ENCODE measurements at places on chromosomes 7 and 10. TPM values are rescaled to one million over a fixed set of nuclear protein-coding genes. Genes with fewer than 3 reads are reported as not detected.

DNA sequence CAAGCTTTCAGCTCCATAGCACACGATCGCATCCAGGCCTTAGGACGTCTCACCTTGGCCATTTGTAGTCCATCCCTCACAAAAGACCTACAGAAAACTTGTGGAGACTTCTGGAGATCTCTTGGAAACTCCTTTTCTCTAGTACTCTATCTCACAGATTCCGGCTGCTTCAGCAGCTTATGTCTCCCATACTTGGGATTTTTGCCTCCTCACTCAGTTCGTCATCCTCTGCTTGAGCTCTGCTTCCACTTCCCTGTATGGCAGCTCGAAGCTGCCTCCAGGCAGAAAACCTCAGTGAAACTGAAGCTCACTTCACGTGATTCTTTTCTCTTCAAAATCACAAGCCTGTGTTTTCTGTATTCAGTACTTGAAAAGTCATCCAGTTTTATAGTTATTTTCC, 178.7 kb upstream of the GDF10 start:
- no peak for DNase-seq

The COL17A1 gene
- total RNA-seq: 1.9 TPM

DNA sequence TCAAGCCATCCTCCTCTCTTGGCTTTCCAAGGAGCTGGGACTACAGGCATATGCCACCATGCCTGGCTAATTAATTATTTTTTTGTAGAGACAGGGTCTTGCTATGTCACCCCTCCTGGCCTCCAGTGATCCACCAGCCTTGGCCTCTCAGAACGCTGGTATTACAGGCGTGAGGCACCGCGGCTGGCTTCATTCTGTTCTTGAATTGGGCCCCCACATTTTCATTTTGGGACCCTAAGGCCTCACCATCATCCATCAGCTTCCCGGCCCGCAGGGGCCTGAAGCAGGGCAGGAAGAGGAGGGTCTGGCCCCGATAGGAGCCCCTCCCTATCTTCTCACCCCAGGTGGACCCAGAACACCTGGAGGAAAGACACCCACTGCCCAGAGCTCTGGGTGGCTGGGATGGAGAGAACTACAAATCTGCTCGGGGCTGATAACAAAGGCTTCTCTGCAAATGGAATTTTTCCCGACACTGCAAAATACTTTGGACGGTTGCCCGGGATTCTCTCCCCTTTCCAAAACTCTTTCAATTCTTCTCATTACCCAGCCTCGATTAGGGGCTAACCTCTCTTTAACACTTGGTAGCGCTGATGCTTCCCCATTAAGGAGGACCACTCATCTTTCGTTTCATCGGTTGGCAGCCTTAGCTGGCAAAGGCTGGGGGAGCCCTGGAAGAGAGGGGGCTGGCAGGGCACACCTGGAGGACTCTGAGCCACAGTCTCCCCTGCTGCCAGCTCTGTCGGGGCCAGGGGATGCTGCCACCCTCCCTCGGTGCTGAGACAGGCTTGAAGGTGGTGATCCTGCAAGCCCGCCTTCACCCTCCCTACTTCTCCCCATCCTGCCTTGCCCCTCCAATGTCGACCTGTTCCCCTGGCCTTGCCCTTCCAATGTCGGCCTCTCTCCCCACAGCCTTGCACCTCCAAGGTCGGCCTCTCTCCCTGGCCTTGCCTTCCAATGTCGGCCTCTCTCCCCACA, 81.0 kb upstream of the GNA12 start:
- no peak for DNase-seq

DNA sequence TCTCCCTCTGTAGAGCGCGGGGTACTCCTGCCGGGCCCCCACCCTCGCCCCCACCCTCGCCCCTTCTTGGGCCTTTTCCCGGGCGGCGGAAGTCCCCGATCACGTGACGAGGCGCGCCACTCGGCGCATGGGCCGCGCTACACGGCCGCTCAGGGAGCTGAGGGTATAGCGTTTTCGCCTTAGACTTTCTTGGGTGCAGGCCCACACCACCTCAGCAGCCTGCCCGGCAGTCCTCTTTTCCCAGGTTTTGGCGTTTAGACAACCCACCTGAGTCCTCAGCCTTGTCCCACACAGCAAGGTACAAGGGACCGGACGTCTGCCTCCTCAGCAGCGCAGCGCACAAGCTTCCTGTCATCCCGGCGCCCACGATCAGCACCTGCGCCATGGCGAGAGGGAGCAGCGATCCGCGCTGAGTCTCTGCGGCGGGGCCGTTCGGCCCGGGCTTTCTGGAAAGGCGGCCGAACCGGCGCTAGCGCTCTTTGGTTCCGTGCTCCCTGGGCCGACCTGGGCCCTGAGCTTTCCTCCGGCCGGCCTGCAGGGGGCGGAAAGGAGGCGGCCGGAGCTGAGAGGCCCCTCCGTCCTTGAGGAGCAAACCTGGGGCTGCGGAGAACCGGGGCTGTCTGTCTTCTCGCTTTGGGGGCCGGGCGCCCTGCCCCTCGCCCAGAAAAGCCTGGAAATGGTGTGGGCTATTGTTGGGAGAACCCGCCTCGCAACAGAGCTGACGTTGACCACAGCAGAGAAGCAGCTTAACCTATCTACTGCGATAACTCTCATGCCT, at the start of gene RNLS:
TSS of gene RNLS (minus strand) at position 513 of the 778 bp plus-strand sequence.
- DNase-seq: peak; percentile 75

- no peak for DNase-seq
Observed at GRCh38 chr7:96837593-96837992, 127.9 kb upstream of the SEM1 start.

The ZNF804B gene
- not detected for total RNA-seq

GRCh38 chr7:137325927-137326326, 17.6 kb downstream of the PTN start:
- DNase-seq: no peak

The PLXDC2 gene
- 38.7 TPM for total RNA-seq

- no peak for DNase-seq
Observed at GRCh38 chr7:78487464-78487863, 688.9 kb downstream of the PHTF2 start.

DNA sequence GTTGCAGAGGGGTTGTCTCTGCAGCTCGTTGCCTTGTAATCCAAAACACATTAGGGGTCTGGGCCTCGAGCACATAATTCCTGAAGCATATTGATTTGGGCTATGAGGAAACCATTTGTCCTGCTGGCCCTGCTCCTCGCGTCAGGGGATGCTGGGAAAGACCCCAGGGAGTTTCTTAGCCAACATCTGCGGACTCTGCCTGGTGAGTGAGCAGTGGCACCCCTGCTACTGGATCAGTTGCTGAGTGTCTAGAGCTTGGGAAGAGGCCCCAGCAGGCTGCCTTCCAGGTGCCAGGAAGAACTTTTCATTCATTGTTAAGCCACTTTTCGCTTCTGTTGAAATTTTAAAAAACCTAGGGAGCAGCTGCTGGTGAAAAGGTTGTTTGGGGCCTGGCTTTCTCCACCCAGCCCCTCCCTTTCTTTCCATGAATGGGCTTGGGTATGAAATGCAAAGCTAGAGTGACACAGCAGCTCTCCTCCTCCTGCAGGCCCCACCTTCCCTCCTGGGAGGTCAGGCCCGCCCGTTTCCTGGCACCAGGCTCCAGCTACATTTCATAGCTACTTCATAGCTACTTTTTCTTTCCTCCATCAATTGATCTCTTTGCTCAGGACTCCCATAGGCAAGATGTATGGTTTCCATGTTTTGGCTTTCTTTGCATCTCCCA, 26.8 kb downstream of the TACR2 start:
- peak; percentile 88 for DNase-seq

The TRPV5 gene
- not detected for total RNA-seq

- no peak for DNase-seq
Observed at GRCh38 chr10:44466236-44466635, 81.3 kb upstream of the CXCL12 start.

DNA sequence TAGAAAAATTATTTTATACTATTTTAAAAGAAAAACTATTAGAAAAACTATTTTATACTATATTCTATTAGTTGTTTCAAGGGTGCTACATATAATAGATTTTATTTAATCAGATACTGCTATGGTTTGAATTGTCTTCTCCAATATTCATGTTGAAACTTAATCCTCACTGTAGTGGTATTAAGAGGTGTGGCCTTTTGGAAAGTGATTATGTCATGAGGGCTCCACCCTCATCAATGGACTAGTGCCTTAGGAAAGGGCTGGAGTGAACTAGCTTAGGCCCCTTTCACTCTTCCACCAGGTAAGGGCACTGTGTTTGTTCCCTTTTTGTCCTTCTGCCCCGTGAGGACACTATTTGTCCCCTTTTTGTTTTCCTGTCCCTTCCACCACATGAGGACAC, 111.6 kb downstream of the ATE1 start:
- no peak for DNase-seq

DNA sequence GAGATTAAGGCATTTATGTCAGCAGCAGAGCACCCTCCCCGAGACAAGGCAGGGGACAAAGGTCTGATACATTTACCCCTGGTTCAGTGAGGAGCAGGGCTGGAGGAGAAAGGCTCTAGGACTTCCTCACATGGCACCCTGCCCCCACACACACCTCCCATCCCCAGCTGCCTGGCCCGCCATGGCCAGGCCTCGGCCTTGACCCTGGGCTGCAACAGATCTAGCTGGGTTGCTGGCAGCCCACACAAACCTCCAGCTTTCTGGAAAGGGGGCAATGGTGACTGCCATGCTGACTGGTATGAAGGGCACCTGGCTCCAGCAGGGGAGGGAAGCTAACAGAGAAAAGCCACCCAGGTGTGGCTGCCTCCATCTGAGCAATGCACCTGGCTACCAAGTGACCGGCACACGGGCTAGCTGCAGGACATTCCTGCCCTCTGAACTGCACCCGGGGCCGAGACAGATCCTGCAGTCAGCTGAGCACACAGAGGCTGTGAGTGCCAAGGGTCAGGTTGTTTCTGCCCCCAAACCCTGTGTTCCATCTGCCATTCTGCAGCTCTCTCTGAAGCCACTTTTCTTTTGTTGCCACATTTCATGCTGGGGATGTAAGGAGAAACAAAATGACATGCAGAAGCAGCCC, 85.8 kb upstream of the LRRC18 start:
- no peak for DNase-seq

DNA sequence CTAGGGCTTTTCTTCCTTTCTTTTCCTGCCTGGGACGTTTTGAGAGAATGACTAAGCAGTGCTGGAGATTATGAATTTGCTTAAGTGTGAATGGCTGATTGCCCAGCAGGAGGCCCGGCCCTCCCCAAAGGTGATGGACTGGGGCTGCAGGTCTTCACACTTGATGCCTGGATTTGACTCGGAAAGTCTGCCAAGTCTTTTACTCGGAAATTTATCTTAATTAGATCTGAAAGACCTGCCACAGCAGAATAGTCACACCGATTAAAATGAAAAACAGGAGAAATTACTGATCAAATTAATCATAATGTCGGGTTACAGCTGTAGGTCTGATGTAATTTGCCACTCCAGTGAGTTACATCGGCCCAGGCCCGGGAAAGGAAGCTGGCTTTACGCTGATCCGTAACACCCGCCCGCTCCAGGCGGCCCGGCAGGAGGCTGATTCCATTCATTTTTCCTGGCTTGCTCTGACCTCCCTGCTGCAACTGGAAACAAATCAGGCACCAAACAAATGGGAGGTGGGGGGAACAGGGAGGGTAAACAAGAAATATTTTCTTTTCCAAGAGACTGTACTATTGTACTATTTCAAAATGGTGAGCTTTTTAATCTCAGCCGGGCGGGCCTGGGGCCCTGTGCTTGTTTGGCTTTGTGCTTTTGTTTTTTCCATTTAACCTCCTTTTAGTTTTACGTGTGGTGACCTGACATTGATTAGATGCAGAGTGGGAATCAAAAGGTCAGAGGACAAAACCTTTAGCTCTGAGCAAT, 212.4 kb upstream of the YAE1 start:
- peak; percentile 65 for DNase-seq

GRCh38 chr10:76640806-76641205, 996.8 kb downstream of the KCNMA1 start:
- no peak for DNase-seq

- no peak for DNase-seq
Observed at GRCh38 chr7:154649434-154649833, 353.5 kb downstream of the PAXIP1 start.

DNA sequence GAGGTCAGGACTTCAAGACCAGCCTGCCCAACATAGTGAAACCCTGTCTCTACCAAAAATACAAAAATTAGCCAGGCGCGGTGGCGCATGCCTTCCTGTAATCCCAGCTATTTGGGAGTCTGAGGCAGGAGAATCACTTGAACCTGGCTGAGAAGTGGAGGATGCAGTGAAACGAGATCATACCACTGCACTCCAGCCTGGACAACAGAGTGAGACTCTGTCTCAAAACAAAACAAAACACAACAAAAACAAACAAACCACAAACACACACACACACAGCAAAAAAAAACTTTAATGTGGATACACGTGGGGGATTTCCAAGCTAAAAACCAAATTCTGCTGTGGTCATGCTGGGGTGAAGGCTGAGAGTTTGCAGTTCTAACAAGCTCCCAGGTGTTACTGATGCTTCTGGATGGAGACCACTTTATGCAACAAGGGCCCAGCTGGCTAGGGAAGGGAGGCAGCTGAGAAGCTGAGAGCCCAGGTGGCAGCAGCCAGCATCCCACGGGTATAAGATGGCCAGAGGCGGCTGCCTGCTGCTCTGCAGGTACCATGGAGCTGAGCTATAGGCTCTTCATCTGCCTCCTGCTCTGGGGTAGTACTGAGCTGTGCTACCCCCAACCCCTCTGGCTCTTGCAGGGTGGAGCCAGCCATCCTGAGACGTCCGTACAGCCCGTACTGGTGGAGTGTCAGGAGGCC, at the start of gene ZP3:
TSS of gene ZP3 (plus strand) at position 538 of the 699 bp plus-strand sequence. CDS start at position 553, 15 bp downstream.
- DNase-seq: no peak

GRCh38 chr7:15489861-15490260, 72.0 kb downstream of the AGMO start:
- no peak for DNase-seq

The NAT16 gene
- total RNA-seq: 0.50 TPM

- no peak for DNase-seq
Observed at GRCh38 chr10:28938745-28939144, 261.4 kb downstream of the BAMBI start.

DNA sequence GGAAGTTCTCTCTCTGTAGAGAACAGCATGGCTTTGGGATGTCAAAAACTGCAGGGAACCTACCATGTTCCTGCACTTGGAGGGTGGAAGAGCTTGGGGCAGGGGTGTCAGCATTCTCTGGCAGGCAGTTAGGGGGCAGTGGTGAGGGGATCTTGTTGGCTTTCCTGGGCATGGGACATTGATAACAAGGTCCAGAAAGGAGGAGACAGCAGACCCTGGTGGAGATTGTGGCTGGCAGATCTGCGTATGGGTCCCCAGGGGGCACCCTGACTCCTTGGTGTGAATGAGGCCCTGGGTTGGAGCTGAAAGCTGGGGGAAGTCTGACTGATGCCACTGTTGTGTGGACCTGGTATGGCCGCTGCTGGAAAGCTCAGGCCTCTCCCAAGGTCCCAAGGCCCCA, 22.9 kb upstream of the CAMK2B start:
- peak; percentile 79 for DNase-seq

The ZC3HAV1L gene
- total RNA-seq: not detected

The TMEM184A gene
- 1.5 TPM for total RNA-seq

The PTPRN2 gene
- total RNA-seq: 5.7 TPM

DNA sequence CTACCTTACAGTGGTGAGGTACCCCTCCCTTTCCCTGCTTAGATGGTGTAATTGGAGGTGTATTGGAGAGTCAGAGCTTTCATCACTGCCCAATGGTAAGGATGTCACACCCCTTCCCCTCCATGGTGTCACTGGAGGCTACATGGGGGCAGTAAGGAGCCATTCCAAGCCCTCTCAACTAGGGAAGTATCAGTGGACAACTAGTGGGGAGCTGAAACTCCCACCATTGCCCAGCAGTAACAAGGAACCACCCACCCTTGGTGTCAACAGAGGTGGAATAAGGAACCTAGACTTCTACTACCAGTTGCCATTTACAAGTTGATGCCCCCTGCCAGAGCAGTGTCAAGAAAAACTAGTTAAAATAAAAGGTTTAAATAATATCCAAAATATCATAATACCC, 2.8 kb upstream of the HIBADH start:
- no peak for DNase-seq

All from H9 (cell line).